ENCODE measurements at places on chromosomes 6 and 20.

GRCh38 chr6:137728386-137729349 is 138.4 kb upstream of the TNFAIP3 start:
- no peak for DNase-seq

DNA sequence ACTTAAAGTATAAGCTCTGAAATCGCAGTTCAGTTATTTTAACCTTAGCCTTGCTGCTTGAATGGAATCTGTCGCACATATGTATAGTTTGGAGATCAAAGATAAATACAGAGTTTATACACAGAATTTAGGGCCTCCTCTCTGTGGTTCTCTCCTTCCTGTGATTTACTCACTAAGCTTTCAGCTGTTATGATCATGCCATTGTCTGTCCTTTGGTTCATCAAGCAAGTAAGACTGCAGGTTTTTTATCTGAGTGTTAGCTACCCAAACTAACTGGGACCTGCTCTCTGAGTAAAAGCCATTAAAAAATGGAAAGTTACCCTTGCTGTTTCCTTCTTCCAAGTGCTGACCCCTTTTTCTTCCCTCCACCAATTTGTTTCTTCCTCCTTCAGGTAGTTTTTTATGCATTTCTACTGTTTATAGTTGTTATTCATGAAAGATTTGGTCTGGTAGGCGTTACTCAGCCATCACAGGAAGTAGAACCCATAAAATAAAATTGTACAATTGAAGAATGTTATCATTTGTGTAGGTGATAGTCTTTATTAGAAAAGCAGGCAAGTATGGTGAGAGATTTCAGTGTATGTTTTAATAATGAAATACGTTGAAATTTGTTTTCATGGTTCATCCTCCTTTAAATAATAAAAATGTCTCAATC is 33.7 kb upstream of the SUMO4 start:
- no peak for DNase-seq

- DNase-seq: no peak
These were observed 8.4 kb downstream of the PSMA7 start for GRCh38 chr20:62134735-62135231.

GRCh38 chr20:25287631-25288290 is 39.9 kb downstream of the PYGB start:
- DNase-seq: no peak
